ENCODE measurements at places on chromosomes 5 and 9.
A peak's percentile ranks its signal among the peaks of the same experiment; 100 is the strongest.

GRCh38 chr5:113902917-113903660, 389.6 kb downstream of the YTHDC2 start:
- DNase-seq: no peak

- DNase-seq: no peak
Measured at GRCh38 chr5:120122703-120123102, 341.4 kb upstream of the PRR16 start.

GRCh38 chr9:22622815-22623214, 176.2 kb downstream of the DMRTA1 start:
- DNase-seq: no peak

GRCh38 chr5:58746321-58746720, 163.4 kb downstream of the RAB3C start:
- DNase-seq: no peak

DNA sequence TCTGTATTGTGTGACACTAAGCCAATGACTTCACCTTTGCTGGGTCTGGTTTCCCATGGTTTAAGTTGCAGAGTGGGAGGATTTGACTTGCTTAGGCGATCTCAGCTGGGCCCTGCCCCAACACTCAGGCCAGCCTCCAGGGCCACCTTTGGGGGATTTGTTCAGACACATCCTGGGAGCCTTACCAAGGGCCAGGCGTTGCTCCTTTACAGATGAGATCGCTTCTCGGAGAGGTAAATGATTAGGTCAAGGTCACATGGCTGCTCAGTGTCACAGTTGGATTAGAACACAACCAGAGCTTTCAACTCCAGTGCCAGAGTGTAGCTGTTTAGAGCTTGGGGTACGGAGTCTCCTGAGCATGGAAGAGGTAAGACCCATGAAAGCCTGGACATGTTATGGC, 57.5 kb downstream of the COL27A1 start:
- DNase-seq: no peak

DNA sequence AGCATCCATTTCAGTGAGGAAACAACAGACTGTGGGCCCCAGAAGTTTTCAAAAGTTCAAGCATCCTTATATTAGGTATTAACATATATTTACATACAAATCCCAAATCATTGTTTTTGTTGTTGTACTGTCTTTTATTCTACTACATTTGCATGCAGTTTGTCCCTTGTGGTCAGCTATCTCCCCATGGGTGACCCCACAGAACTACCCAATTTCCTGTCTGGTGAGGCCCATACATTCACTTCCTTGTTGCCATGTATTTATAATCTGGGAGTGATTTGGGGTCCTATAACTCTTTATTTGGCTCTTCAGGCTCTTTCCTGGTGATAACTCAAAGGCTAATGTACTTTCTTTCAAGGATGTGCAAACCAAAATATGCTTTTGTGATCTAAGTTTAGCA, 3.3 kb upstream of the CD180 start:
- no peak for DNase-seq

- DNase-seq: no peak
Measured at GRCh38 chr5:141843156-141843927, 34.9 kb downstream of the PCDH1 start.

DNA sequence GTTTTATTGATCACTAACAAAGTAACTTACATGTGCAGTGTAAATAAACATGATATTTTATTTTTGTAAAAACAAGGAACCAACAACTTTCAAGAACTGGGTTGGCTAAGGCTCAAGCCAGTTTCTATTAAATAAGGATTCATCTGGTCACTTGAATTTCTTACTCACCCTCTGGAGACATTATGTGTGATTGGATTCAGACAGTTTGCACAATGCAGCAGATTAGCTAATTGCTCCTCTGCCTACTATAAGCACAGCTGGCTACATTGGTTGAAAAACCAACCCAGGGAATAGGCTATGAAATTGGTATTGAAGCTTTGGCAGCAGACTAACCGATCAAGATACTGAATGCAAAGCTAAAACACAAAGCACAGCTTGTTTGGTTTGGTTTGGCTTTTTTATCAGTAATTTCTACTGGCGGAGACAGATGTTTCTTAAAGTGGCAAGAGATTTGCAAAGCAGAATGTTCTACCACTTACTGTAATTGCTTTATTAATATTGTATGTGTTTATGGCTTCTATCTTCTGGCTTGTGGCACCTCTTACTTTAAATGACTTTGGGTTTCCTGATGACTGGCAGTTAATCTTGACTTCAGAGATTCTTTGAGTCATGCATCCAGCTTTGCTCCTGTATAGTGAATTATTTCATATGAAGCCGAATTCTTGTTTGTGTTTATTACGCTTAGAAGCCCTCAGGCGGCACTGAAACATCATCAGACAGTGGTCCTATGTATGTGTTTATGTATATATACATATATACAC, 231.5 kb downstream of the MPDZ start:
- DNase-seq: no peak

DNA sequence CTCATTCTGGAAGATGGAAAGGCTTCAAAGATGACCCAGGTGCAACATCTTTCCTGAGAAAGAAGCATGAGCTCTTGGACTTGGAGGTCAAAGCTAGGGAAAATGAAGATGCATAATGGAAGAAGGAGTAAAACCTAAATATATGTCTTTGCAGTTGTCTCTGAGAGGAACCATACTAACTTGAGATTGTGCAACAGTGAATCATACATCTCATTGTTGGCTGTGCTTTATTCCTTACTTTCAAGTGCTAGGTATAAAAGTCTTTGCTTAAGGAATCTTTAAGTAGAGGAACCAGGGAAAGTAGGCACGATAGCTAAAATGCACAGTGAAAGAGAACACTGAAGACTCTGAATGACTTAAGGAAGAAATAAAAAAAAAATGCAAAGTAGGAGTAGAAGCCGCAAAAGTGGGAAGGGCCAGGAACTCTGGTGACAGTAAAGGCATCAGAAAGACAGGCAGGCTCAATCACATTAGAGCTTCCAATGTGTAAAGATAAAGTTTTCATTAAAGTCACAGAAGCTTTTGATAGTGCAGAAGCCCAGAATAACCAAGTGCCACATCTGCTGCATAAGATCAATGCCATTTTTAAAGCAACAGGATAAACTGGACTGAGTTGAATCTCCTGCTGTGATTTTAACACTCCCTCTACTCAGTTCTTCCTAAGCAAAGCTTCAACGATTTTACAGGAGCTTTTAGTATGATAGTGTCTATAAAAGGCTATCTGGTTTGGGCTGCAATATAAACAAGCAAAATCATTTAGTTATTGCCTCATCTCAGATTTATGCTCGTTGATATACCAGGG, 432.3 kb upstream of the EDIL3 start:
- DNase-seq: peak; percentile 1

DNA sequence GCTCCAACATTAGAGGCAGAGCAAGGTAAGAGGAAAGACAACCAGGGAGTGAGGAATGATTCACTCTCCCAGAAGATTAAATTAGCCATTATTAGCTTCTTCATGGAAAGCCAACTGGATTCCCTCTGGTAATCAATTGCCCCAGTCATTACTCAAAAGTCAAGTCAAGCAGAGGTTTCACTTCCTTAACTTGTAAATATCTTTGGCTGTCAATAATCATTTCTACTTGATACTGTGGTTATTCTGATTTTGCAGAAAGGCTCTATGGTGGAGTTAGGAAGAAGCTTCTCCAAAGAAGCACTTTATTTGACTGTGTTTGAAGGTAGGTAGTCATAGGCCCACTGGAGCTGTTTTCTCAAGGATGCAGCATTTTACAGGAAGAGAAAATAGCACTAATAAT, 78.0 kb downstream of the JAKMIP2 start:
- no peak for DNase-seq

Data from fibroblast of skin of abdomen (primary cell).